Activated CD8-positive, alpha-beta memory T cell treated with anti-CD3 and anti-CD28 coated beads for 4 hours (primary cell): ENCODE measurements at places on chromosomes 12 and 14.

GRCh38 chr14:76313852-76314251 is 62.1 kb upstream of the ESRRB start:
- no peak for DNase-seq

DNA sequence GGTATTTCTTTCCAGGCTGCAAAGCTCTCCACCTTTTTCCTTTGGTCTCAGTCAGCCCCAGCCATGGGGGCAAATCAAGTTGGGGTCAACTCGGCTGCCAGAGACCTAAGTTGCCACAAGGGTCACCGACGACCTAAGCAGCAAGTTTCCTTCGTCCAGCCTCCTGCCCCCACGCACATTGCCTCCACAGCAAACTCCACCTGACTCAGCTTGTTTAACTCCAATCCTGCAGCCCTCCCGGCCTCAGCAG is 767 bp upstream of the KCNMB4 start:
- DNase-seq, result no peak

- DNase-seq, result no peak
Observed at GRCh38 chr12:69509308-69509736, 39.1 kb downstream of the FRS2 start.

- DNase-seq, result no peak
Observed at GRCh38 chr14:100787659-100788058, 38.3 kb upstream of the MEG3 start.

- no peak for DNase-seq
Observed at GRCh38 chr12:62787023-62787422, 147.9 kb downstream of the PPM1H start.

GRCh38 chr14:51488569-51489220 is 163.0 kb upstream of the FRMD6 start:
- DNase-seq, result no peak

DNA sequence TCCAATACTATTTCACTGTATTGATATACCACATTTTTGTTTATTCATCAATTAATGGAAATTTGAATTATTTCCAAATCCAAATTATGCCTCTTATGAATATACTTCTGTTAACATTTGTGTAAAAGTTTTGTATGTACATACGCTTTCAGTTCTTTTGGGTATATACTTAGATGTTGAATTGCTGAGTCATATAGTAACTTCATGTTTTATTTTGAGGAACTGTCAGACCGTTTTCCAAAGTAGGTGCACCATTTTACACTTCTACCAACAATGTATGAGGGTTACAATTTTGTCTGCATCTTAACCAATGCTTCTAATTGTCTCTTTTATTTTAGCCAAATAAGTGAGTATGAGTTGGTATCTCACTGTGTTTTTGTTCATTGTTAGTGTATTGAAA is 10.2 kb upstream of the CCER1 start:
- no peak for DNase-seq

- DNase-seq, result no peak
Observed at GRCh38 chr14:74506411-74506851, 12.9 kb downstream of the ISCA2 start.

DNA sequence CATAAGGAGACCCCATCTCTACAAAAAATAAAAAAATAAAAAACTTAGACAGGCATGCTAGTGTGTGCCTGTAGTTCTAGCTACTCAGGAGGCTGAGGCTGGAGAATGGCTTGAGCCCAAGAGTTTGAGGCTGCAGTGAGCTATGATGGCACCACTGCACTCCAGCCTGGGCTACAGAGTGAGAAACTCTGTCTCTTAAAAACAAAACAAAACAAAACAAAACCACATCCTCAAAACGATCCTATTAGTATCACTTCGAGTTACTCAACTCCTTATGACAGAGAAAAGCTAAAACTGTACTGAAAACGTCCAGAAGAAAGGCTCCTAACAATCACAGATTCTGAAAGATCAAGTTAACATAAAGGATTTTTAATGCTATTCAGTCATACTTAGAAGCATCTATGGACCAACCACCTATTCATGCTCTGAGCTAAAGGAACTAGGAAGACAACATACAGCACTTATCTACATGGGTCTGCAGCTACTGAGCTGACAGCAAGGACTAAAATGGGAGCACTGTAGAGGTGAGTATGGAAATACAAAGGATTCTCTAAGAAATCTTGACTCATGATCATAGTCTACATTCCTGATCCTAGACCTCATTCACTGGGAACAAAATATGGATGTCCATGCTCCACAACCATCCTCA is 75.3 kb upstream of the DUSP6 start:
- DNase-seq, result no peak

- DNase-seq, result no peak
Observed at GRCh38 chr12:113056381-113056630, 224 bp upstream of the DTX1 start.

- DNase-seq, result no peak
Observed at GRCh38 chr12:88958153-88958552, 377.9 kb upstream of the KITLG start.

- no peak for DNase-seq
Observed at GRCh38 chr12:45415393-45415817, 199.5 kb downstream of the ANO6 start.

GRCh38 chr12:132129007-132129406 is 15.1 kb downstream of the DDX51 start:
- DNase-seq, result no peak

DNA sequence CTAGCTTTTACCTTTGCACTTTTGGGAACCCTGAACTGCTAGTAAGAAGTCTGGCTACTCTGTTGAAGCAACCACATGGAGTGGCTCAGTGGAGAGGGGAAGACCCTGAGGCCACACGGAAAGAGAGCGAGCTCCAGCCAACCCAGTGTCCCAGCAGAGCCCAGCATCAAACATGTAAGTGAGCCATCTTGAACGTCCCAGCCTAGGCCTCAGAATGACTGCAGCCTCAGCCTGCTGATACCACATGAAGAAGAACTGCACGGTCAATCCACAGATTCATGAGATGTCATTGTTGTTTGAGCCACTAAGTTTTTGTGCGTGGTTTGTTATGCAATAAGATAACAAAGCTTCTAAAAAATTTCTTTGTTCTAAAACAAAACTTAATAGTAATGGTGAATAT is 40.2 kb downstream of the TFCP2 start:
- DNase-seq, result no peak

DNA sequence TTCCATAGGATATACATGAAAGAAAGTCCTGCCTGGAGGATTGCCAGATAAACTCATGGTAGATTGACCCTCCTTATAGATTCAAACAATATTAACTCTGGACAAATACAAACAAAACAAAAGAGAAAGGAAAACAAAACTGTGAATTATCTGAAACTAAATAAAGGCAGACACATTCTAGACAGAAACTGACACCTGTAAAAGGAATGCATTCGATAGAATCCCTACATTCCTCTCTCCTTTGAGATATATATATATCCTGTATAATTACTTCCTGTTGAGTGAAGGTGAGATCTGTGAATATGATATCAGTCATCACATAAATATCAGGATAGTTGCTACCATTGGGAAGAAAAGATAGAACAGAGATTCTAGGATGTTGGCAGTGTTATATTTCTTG is 948.4 kb upstream of the ATXN7L3B start:
- DNase-seq, result no peak

DNA sequence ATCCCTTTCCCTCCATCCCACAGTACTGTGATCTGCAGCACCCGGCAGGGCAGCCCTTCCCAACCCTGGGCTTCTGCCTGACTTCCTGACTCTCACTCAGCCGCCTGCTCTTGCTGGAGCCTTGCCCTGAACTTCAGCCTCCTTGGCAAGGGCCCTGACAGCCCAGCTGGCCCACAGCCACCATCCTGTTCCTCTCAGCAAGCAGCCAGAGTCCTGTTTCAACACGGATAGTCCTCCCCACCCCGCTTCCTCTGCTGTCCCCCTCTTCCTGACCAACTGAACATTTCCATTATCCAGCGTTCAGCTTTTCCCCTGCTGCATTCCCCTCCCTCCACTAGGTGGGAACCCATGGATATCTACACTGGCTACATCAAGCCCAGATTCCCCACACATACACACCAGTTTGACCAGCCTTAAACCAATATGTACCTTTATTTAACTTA is 74.0 kb upstream of the MDM1 start:
- DNase-seq, result no peak

GRCh38 chr14:23670481-23670880 is 34.3 kb downstream of the DHRS2 start:
- DNase-seq, result no peak

DNA sequence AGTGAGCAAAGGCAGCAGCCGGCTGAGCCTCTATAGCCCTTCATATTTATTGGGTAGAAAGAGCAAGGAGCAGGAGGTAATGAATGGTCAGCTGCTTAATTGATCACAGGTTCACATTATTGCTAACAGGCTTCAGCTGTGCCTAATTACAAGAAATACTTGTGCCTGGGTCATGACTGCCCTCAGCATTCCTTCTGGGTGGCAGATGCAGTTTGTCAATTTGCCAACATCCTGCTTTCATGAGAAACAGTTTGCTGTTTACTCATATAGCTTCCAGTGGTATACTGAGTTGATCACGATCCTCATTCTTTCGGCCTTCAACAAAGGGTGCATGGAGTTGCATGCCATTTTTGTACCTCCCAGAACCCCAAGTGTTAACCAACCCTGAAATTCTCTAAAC is 81.0 kb upstream of the PLEKHG7 start:
- DNase-seq, result no peak

GRCh38 chr12:110670161-110670701 is 18.7 kb downstream of the HVCN1 start:
- DNase-seq, result no peak

DNA sequence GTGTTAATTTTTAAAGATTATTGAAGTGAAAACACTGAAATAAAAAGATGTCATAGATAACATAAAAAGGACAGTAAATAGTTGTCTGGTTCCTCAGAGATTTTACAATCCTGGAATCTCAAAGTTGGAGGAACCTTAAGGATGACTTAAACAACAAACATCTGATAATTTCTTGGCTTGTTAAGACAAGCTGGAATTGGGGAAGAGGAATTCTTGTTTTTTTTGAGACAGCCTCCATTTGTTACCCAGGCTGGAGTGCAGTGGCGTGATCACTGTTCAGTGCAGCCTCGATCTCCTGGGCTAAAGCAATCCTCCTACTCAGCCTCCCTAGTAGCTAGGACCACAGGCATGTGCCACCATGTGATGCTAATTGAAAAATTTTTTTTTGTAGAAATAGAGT is 2.3 kb downstream of the ZNF410 start:
- DNase-seq, result no peak

DNA sequence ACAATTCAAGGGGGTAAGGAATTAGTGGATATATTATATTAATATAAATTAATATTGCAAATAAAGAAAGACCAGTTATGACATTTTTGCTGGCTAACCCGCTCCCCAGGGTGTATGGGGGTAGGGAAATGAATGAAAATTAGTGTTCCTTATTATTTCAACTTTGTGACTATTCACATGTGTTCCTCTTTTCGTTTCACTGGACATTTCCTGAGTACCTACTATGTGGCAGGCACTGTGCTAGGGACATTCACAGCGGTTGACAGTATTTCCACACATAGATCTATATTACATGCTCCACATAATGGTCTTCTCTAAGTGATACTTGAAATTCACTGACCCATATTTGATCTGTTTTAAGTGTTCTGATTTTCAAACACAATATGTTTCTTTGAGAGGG is 129.8 kb upstream of the USP15 start:
- DNase-seq, result no peak

GRCh38 chr14:59509101-59509500 is 24.8 kb downstream of the JKAMP start:
- DNase-seq, result no peak

GRCh38 chr12:103518899-103519298 is 23.1 kb upstream of the C12orf42 start:
- no peak for DNase-seq
